ENCODE measurements at places on chromosomes 13 and 19. TPM values are rescaled to one million over a fixed set of nuclear protein-coding genes. Genes with fewer than 3 reads are reported as not detected.

PLIN4 gene
- total RNA-seq, result 4.0 TPM

ZNF415 gene
- total RNA-seq, result 6.1 TPM

SYNE4 gene
- total RNA-seq, result not detected

VSTM2B gene
- total RNA-seq, result not detected

IGFLR1 gene
- 0.62 TPM for total RNA-seq

CGB2 gene
- total RNA-seq, result not detected

FDX2 gene
- total RNA-seq, result 28.6 TPM

HCN2 gene
- 0.25 TPM for total RNA-seq

LHB gene
- not detected for total RNA-seq

CYP4F2 gene
- total RNA-seq, result not detected
